Endothelial cell (in vitro differentiated cells): ENCODE measurements at places on chromosomes 3 and 15.
A peak's percentile ranks its signal among the peaks of the same experiment; 100 is the strongest.

DNA sequence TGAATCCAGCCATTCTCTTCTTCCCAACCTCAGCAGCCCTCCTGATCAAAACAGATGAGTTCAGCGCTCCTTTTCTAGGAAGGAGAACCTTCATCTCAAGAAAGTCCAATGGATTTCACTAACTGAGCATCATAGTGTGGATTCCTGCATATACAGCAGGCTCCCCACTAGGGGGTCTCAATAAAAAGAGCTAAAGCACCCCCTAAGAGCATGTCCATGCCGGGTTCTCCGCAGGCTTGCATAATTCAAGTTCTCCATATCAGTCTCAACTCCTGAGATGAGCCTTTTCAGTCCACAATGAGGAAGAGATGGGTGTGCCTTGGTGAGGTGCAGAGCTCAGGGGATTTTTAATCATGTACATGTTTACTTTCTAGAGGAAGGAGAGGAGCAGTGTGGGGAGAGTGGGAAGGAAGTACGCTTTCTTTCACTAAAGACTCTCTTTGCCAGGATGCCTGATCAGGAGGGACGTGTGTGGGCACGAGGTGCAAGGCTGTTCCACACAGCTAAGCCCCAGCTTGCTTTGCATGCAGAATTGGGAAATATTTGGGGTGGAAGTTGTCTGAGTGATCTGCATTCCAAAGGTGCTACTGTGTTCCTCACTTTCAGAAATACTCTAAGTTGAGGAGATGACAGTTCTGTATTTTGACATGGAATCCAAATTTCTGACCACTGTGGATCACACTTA lies 563.5 kb downstream of the OCA2 start:
- DNase-seq, result no peak

- DNase-seq, result no peak
These were observed 74.9 kb upstream of the SKOR1 start for GRCh38 chr15:67750371-67750770.

DNA sequence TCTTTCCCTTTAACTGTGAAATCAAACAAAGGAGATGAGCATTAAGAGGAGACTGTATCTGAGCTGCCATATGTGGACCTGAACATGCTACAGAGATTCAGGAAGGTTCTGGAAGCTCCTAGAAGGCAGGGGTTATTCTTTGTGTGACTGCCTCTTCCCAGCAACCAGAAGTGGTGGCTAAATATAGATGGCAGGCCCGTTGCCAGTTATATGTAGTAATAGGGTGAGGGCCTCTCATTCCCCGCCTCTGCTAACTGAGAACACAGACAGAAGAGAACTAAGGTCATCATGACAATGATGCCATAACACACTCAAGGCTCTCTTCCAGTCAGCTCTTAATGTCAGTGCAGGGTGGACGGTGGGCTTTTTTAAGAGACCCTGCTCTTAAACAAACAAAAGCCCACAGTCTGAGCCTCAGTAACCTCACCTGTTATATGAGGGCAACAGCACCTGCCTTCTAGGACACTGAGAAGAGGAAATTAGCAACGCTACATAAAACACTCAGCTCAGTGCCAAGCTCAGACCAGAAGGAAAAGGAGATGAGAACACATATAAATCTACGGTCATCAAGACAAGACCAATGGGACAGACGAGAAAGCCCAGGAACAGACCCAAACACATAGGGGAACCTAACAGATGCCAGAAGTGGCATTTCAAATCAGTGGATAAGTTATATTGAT lies 22.3 kb downstream of the CFAP92 start:
- DNase-seq, result no peak

- no peak for DNase-seq
These were observed 41.0 kb downstream of the RAB11A start for GRCh38 chr15:65910341-65910740.

- DNase-seq, result no peak
These were observed 10.2 kb upstream of the HERC1 start for GRCh38 chr15:63843901-63844317.

DNA sequence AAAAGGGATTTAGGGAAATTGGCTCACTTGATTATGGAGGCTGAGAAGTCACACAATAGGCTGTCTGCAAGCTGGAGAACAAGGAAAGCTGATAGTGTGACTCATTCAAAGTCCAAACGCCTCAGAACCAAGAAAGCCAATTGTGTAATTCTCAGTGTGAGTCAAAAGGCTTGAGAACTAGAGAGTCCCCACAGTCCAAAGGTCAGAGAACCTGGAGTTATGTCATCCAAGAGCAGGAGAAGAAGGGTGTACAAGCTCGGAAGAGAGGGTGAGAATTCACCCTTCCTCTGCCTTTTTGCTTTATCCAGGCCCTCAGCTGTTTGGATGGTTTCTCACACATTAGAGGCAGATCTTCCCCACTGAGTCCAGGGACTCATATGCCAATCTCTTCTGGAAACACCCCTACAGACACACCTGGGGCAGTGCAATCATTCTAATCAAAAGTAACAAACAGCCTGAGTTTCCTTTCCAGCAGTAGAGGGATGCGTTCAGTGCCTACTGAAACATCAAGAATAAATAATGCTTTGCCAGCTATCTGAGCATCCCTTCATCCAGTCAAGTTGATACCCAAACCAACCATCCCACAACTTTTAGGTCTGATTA lies 271.5 kb downstream of the SATB1 start:
- DNase-seq, result no peak

DNA sequence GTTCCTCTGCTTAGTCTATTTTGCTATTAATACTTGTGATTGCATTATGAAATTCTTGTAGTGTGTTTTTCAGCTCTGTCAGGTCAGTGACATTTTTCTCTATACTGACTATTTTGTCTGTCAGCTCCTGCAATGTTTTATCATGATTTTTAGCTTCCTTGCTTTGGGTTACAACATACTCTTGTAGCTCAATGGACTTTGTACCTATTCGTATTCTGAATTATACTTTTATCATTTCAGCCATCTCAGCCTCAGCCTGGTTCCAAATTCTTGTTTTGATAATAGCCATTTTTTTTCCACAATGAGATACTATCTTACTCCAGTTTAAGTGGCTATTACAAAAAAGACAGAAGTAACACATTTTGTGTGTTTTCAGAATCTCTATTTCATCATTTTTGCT lies 204.2 kb upstream of the ONECUT1 start:
- no peak for DNase-seq

DNA sequence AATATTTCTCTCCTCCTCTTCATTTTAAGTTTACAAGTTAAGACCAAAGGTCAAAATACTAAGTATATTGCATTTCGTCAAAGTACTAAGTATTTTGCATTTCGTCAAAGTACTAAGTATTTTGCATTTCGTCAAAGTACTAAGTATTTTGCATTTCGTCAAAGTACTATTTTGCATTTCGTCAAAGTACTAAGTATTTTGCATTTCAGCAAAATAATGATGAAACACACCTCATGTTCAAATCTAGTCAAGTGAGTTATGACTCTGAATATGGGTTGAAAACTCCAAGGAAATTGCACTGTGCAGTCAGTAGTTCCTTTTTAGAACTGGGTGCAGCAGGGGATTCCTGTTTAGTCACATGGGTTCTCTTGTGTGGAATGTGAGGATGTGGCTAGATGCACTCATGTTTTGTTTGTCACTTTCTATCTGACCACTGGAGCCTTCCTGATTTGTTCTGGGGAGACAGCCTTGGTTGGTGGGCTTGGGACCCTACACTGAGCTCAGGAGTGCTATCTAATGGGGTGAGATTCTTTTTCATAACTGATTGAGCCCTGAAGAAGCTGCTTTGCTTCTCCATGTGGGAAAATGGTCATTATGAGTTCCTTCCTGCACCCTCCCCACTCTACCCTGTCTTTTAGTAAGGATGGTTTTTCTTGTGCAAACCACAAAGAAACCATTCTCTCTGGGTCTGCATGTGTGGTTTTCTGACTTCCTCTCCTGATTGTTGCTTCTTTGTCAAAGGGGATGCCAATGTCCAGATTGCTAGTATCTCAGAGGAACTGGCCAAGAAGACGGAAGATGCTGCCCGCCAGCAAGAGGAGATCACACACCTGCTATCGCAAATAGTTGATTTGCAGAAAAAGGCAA lies 73.4 kb downstream of the CCK start:
- DNase-seq, result no peak

DNA sequence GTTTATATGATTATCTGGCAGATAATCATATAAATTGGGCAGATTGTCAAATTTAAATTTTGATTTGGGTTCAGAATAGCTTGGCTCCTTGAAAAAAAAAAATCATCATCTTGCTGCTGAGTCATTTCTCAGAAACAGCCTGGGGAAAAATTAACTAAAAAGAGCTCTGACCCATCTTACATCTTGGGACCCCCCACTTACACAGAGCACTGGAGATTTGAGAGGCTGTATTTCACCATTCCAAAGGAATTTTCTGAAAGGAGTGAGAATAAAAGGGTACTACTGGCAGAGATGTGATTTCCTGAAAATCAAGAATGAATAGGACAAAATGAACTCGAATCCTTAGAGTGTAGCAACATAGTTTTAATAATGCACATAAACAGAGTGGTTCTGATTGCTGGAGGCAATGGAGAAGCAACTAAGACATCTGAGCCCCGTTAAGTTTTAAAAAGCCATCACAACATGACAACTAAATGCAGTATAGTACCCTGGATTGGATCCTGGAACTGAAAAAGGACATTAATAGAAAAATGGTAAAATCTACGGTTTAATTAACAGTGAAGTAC lies 97.5 kb downstream of the RFTN1 start:
- no peak for DNase-seq

- no peak for DNase-seq
These were observed 544.1 kb upstream of the MDFIC2 start for GRCh38 chr3:70856414-70857162.

GRCh38 chr15:68528626-68529290 lies 50.0 kb upstream of the CORO2B start:
- no peak for DNase-seq

- DNase-seq, result no peak
These were observed 28.0 kb downstream of the GLDN start for GRCh38 chr15:51369451-51369761.

- DNase-seq, result no peak
These were observed 352.8 kb downstream of the LRTM1 start for GRCh38 chr3:54574906-54575617.

GRCh38 chr3:150184426-150185071 lies 213.9 kb upstream of the PFN2 start:
- no peak for DNase-seq

- no peak for DNase-seq
These were observed 868 bp upstream of the GADL1 start for GRCh38 chr3:30895329-30895728.

- no peak for DNase-seq
These were observed 124.7 kb downstream of the NEDD4 start for GRCh38 chr15:55868707-55869106.

GRCh38 chr3:120227710-120228347 lies 57.2 kb downstream of the GPR156 start:
- DNase-seq, result no peak

DNA sequence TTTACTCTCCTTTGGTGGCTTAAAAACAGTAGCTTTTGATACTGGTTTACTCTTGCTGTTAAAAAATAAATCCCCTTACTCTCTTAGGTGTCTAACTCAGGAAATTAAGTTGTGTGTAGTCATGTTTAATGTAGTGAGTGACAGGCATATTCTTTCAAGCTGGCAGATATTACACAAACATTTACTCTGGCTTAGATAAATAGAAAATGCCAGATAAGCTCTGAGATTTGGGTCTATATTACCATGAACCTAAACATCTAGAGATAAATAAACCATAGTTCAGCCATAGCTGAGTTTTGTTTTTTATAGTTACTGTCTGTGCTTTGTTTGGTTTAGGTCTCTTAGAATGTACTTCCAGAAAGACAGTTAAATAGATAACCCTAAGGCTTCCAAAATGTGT lies 2.4 kb downstream of the SEMA6D start:
- DNase-seq, result no peak

DNA sequence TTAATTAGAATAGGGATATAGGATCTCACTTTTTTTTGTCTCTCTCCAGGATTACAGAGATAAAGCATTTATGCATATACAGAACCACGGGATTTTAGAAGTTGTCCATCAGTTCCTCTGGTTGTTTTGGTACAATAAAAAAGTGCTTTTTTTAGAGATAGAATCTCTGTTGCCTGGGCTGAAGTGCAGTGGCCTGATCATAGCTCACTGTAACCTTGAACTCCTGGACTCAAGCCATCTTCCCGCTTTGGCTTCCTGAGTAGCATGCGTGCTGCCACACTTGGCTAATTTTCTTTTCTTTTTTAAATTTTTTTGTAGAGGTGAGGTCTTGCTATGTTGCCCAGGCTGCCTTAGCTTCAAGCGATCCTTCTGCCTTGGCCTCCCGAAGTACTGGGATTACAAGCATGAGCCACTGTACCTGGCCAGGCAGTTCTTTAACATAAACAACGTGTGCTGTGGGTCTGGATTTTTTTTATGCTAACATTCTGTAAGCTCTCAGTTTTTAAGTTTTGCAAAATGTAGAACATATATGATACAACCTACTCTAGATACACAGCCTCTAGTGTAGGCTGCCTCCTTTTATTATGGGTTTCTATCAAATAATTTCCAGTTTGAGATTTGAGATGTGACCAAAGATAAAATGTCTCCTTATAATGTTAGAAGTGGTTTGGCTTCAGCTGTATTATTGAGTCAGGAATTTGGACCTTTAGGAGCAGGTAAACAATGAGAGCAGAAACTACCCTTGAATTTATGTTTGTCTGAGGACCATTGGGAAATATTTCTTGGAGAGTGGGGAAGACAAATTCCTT lies 57.4 kb upstream of the ULK4 start:
- no peak for DNase-seq

DNA sequence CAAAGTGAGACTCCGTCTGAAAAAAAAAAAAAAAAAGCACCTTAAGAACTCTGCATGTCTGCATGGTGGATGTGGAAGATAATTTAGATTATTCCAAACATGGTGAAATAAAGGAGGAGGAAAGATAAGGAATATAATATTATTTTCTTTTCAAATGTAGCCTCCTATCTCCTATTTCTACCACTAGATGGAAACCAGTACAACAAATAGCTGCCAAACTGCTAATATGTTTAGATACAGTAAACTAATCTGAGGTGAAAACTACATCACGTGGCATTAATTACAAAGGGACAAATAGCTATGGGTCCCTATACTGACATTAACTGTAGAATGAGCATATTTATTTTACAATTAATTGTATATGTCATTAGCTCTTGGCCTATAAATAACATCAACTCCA lies 197.8 kb downstream of the TBC1D5 start:
- DNase-seq, result no peak

DNA sequence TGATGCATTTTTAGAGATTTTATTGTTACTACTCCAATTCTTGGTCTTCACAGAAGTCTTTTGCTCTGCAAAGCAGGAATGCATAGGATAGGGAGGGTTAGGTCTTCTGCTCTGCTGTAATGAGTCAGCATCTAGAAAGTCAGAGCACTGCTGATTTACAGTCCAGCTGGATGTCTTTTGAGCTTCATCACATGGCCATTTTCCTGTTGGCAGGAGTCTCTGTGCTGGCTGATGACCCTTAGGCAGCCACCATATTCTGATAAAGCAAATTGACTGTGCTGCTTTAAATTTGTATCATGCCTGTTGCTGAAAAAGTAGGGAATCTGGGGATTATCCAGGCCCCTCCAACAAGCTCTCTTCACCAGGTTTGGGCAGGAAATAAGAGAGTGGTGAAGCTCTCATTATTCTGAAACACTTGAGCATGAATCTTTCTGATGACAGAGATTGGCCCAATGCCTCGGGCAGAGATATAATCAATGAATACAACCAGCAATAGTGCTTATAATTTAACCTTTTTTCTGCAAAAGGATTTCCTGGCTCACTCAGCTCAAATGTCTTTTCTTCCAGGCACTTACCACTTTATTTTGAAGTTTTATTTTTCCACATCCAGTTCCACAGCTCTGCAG lies 9.7 kb upstream of the CRBN start:
- no peak for DNase-seq

GRCh38 chr3:134029734-134030378 lies at the start of gene SLCO2A1:
Gene SLCO2A1, minus strand, starts transcription at chr3:134029925. Its CDS starts 123 bp downstream, at chr3:134029802.
- DNase-seq, result peak; percentile 28
